WTC11 (cell line): ENCODE measurements at places on chromosomes 7 and 10.
A peak's percentile ranks its signal among the peaks of the same experiment; 100 is the strongest.

DNA sequence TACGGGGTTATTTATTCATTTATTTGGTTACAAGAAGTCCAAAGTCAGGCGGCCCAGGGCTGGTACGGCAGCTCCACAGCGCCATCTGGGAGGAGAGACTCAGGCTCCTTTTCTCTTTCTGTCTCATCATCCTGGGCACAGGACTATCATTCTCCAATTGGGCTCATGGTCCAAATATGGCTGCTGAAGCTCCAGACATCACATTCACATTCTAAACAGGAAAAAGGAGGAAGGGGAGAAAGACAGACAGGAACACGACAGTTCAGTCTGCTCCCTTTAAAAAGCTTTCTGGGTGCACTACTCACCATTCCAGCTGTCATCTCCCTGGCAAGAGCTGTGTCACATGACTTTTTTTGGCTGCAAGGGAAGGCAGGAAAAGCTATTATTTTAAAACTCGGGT is 74.4 kb upstream of the PDZD8 start:
- DNase-seq = peak; percentile 38

DNA sequence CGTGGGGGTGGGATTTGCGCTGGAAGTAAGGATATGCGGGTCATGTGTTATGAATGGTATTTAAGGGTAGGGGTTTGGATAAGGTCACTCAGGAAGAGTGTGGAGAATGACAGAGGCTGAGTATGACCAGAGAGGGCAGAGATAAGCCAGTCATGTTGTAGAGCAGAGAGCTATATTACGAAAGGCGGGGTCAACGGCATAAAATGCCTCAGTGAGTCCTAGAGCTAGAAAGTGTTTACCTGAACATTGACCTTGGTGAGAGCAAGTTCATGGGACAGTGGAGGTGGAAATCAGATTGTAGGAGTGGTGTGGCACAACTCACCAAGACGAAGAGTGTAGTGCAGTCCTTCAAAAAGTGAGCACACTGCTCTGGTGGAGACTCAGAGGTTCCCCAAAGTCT is 13.8 kb downstream of the LMOD2 start:
- DNase-seq = no peak

GRCh38 chr10:52378124-52378523 is 64.0 kb downstream of the DKK1 start:
- no peak for DNase-seq

GRCh38 chr10:116657863-116658551 is 37.3 kb downstream of the PNLIPRP2 start:
- no peak for DNase-seq

DNA sequence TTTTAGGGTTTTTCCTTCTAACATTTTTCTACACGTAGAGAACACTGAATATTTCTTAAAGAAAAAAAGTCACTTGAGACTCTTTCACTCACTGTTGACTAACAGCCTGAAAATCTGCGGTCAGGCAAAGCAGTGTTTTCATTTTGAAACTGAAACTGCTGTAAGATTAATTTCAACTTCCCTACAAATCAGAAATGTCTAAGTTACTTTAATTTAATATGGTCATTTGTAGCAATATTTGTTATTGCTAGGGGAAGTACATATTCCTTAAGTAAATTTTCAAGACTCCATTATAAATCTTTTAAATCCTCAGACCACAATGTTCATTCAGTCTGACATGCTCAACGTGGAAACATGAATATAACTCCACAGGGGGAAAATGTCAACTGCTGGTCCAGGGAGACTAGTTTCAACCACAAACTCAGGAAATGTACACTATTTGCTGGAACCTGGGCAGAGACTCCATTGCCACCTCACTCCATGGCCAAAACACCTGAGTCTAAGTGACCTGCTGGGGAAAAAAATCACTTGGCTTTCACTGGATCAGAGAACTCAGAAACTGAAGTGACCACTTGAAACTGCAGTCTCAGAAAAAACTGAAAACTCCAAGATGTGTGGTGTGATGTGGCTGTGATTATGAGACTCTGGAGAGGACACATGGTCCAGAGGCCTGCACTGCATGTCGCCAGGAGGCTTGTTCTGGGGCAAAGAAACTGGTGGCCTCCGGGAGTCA is 161.2 kb downstream of the TAX1BP1 start:
- no peak for DNase-seq

- no peak for DNase-seq
Observed at GRCh38 chr7:82677493-82677892, 233.9 kb upstream of the CACNA2D1 start.

- no peak for DNase-seq
Observed at GRCh38 chr7:43735403-43735801, 6.1 kb upstream of the COA1 start.

DNA sequence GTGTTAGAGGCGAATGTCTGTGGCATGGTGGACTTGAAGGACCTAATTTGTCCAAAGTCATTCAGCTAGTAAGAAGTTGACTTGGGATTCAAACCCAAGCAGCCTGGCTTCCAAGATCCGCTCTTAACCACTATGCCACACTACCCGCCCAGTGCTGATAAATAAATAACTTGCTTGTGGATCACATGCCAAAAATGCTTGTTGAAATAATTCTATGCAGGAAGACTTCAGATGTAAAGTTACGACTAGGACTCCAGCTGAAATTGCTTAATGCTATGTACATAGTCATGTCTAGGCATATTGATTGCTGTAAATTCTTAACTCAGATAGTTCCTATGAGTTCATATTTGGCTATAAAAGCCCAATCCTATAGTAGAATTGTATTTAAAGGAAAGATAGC is 76.0 kb downstream of the PLXDC2 start:
- DNase-seq = no peak

DNA sequence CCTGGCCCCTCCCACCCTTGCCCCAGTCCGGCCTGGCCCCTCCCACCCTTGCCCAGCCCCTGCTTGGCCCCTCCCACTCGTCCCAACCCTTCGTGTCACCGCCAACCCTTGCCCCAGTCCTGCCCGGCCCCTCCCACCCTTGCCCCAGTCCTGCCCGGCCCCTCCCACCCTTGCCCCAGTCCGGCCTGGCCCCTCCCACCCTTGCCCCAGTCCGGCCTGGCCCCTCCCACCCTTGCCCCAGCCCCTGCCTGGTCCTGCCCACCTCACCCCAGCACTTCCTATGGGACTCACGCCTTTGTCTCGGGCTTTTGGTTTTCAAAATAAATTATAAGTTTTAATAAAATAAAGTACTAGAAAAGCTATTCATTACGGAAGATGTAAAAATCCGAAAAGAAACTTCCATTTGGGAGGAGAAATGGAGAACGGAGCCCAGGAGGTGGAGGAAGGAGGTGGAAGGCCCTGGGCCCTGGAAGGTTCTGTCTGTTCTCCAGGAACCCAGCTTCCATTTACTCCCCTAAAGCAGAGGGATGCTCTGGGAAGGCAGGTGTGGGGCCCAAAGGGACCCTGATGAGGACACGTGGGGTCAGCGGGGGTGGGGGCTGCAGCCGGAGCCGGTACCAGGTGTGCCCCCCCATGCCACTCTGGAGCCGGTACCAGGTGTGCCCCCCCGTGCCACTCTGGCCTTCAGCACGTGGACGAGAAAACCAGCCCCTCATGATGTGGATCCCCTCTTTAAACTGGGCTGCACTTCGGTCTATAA is 52.2 kb downstream of the PWWP2B start:
- peak; percentile 76 for DNase-seq

- no peak for DNase-seq
Observed at GRCh38 chr10:113929522-113929921, 75.1 kb downstream of the NHLRC2 start.

- DNase-seq = no peak
Observed at GRCh38 chr7:94578614-94579013, 69.0 kb downstream of the CASD1 start.

DNA sequence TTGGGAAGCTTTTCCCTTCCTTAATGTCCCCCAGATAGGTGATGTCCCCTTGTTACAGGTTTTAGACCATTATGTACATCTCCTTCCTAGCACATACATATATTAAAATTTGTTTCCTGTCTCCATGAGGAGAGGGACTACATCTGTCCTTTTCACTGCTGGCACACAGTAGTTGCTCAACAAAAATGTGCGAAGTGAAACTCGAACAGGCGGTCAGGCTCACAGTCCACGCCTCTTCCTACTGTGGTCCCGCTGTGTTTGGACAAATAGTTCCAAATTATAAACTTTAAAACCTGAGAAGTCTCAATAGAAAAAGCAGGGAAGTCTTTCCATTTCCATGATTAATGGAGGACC is 1.2 kb upstream of the HHEX start:
- DNase-seq = no peak

- DNase-seq = no peak
Observed at GRCh38 chr10:25232204-25232603, 57.4 kb downstream of the GPR158 start.

GRCh38 chr7:69756235-69756634 is 158.0 kb downstream of the AUTS2 start:
- DNase-seq = no peak

GRCh38 chr10:92267343-92267742 is 23.5 kb downstream of the CPEB3 start:
- no peak for DNase-seq

DNA sequence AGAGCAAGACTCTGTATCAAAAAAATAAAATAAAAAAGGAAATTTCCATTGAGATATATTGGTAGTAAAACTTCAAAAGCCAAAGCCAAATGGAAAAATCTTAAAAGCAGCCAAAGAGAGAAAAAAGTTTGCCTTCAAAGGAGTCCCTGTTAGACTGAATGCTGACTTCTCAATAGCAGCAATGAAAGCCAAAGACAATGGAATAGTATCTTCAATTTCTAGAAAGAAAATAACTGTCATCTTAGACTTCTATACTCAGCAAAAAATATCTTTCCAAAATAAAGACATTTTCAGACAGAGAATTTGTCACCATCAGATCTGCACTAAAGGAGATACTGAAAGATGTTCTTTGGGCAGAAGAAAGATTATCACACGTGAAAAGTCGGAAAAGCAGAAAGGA is 14.3 kb upstream of the OIT3 start:
- no peak for DNase-seq

DNA sequence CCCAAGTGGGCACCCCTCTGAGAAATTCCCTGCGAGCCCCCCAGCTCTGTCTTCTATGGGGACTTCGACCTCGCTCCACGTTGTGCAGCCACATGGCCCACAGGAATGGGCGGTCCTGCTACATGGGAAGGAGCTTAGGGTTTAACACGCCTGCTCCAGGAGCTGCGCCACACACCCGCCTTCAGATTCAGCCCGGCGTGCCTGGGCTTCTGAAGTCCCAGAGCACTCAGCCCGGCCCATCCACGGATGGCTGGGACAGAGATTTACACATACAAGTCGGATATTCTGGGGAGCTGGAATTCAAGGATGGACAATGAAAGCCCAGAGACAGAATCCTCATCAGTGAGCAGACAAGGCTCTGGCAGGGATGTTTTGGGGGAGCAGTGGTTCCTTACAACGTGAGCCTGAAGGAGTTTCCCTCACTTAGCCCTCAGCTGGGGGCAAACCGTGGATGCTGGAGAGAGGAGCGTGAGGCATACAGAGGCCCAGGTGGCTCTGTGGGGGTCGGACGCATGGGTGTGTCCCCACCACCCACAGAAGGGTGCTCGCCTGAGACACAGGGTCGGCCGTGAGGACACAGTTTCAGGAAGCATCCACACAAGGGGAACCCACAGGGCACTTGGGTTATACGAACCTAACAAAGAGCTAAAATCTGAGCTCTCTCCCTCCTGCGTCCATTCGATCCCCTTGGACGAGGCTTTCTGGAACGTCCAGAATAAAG is 372.9 kb downstream of the DNAJB6 start:
- peak; percentile 9 for DNase-seq

DNA sequence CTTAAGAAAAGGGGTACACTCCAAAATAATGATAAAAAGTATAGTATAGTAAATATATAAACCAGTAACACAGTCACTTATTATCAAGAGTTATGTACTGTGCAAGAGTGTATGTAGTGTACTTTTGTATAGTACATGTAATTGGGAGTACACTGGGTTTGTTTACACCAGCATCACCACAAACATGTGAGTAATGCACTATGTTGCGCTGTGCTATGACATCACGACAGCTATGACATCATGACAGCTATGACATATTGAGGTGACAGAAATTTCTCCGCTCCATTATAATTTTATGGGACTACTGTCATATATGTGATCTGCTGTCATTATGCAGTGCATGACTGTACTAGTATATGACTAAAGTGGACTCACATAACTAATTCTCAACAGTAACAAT is 84.6 kb downstream of the KMT2C start:
- DNase-seq = no peak

GRCh38 chr10:72085166-72085565 is 3.2 kb downstream of the SPOCK2 start:
- DNase-seq = no peak

DNA sequence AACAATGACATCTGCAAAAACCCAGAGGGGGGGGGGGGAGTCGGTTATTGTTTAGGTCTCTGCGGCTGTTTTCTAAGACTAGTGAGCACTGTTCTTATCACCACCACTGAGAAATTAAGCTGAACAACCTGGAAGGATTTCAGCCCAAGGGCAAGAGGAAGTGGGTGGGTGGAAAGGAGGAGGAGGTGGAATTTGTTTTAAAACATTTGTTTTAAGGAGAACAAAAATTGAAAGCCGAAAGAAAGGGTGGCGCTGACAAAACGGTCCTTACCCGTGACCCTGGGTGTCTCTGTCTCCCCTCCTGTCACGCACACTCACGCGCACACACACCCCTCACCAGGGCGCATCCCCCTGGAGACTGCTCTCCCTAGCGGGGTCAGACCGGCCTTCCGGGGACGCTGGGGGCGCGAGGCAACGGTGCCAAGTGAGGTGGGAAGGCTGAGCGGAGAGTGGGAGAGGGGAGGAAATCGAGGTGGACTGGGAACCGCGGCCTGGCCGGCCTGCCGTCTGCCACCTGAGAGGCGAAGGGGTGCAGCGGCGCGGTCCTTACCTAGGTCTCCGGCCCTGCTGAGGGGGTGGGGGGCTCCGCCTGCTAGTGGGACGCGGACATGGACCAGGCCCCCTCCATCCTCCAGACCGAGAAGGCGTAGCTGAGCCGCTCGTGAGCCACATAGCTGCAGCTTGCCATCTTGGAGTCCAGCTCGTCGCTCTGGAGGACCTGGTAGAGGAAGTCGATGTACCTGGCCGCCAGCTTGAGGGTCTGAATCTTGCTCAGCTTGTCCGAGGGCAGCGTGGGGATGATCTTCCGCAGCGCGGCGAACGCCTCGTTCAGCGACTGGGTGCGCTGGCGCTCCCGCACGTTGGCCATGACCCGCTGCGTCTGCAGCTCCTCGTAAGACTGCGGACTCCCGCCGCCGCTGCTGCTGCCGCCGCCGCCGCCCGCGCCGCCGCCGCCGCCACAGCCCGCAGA is 1.0 kb downstream of the TWIST1 start:
- DNase-seq = peak; percentile 50

- DNase-seq = no peak
Observed at GRCh38 chr10:14695847-14696480, 78.7 kb downstream of the FAM107B start.

DNA sequence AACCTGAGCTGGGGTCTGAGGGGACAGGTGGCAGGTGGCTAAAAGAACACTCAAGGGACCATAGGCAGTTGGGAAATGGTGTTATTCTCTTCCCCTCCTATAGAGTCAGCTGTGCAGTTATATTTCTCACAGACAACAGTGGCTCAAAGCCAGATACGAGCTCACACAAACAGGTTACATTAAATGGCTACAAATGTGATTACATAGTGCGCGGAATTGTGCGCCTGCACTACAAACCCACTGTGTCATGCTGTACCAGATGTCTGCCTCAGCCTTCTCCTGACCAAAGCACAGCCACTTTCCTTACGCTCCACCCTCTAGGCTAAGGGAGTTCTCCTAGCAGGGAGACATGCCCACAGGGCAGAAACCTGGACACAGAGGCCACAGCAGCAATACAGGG is 387.2 kb downstream of the CNTNAP2 start:
- no peak for DNase-seq

- no peak for DNase-seq
Observed at GRCh38 chr10:101858723-101859500, 15.3 kb upstream of the KCNIP2 start.
